HCEC 1CT (cell line): ENCODE measurements at places on chromosomes 13 and 19.

- no peak for DNase-seq
Measured at GRCh38 chr13:113220141-113220598, 10.8 kb downstream of the CUL4A start.

GRCh38 chr13:50699874-50700663 is 143.4 kb downstream of the DLEU7 start:
- no peak for DNase-seq

- DNase-seq, result no peak
Measured at GRCh38 chr19:38381138-38381537, 6.7 kb downstream of the GGN start.

GRCh38 chr19:15120135-15121026 is 13.2 kb downstream of the SYDE1 start:
- DNase-seq, result no peak

DNA sequence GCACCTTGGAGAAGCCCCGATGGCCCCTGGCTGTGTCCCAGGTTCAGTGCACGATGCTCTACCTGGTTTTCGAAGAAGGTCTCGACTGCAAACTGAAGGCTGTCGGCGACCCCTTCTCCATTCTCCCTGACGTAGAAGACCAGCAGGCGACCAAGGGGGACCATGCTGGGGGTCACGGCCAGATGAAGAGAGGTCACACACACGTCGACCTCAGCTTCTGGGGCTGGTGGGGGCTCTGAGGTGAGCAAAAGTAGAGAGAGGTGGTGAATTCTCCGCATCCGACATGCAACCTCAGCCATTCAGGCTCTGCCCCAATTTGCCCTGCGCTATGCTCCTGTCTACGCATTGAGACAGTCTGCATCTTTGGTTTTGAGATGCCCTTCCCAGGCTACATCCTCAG is 49.3 kb downstream of the CPAMD8 start:
- DNase-seq, result no peak

- peak; percentile 61 for DNase-seq
Measured at GRCh38 chr13:73158851-73159250, 100.0 kb downstream of the KLF5 start.

GRCh38 chr13:94249512-94249911 is 230.0 kb downstream of the DCT start:
- DNase-seq, result peak; percentile 84
